Mucosa of gallbladder (tissue), 1 donor: ENCODE measurements at places on chromosomes 12 and 14. TPM values are rescaled to one million over a fixed set of nuclear protein-coding genes. Genes with fewer than 3 reads are reported as not detected.

GRCh38 chr12:2507814-2508213 lies 287.0 kb upstream of the FKBP4 start:
- DNase-seq, result no peak

- no peak for DNase-seq
Measured at GRCh38 chr12:31005256-31005943, 68.3 kb upstream of the DDX11 start.

DNA sequence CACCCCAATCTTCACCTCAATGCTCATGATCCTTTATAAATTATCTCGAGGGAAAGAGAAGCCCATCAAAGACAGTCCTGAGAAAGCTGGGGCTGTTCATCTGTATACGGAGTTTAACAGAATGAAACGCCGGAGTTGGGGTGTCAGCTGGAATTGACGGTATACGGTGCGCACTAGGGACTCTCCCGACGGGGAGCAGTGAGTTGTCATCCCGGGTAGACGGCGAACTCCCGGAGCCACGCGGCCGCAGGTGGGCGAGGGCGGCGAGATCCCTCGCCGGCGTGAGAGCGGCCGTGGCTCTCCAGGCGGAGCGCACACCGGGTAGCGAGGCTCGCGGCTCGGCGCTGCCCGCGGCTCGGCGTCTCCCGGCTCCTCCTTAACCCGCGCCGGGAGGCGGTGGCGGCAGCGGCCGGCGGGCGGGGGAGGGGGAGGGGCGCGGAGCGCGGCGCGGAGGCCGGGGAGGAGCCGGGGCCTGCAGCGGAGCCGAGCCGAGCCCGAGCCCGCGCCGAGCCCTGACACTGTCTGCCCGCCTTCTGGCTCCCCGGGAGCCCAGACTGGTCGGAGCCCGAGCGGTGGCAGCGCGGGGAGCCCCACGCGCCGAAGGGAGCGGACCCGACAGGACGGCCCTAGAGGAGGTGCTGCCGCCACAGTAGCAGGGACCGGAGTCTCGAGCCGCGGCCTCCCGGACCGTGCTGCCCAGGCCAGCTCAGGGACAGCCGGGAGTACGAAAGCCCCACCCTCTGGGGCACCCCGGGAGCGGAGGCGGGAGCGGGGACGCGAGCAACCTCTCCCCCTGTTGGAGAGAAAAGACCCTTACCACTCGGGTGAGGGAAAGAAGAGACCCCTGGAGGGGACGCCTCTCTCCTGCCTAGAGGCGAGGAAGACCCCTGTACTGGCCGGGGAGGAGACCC lies at the start of gene FOXJ2:
Gene FOXJ2 (plus strand): TSS at position 475 of the 911 bp plus-strand sequence. CDS start 7,117 bp downstream, outside the sequence.
- peak; percentile 80 for DNase-seq

PYGL gene
- 11.2 TPM for total RNA-seq

- no peak for DNase-seq
Measured at GRCh38 chr12:88634008-88634407, 53.7 kb upstream of the KITLG start.

GRCh38 chr12:122097927-122098756 lies 19.6 kb downstream of the MLXIP start:
- DNase-seq, result peak; percentile 91

EFS gene
- 10.8 TPM for total RNA-seq

GRCh38 chr14:22540811-22541360 lies 48.1 kb downstream of the DAD1 start:
- no peak for DNase-seq

COX8C gene
- total RNA-seq, result 0.43 TPM

DNA sequence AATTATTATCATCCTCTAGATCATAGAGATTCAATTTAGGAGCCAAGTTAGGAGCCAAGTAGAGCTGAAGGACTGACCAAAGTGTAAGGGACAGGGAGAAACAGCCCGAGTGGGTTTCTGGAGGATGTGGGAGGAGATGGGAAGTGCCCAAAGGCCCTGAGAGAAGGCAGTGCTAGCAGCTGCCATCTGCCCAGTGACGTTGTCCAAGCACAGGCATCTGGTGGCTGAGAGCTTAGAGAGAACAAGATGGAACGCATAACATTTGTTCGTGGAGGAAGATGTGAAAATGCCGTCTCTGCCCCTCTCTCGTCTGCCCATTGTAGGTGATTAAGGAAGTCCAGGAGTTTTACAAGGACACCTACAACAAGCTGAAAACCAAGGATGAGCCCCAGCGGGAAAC lies 34.7 kb downstream of the CD9 start:
- no peak for DNase-seq

DNA sequence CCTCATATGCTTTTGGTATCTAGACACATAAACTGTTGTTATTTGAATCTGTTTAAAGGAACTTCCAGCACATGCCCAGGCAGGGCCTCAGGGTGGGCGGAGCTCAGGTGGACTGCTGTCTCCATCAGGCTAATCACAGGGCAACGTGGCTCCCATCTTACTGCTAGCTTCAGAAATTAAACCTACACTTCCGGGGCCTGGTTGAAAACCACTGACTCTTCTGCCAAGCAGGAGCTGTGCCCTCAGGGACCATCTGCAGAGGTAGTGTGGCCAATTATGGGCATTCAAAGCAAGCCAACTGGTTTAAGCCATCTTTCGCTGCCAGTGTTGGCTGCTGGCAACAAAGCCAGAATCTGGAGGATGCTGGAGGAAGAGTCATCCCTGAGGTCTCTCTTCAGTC lies 97.5 kb downstream of the TMX1 start:
- DNase-seq, result no peak

TEX52 gene
- total RNA-seq, result not detected

DNA sequence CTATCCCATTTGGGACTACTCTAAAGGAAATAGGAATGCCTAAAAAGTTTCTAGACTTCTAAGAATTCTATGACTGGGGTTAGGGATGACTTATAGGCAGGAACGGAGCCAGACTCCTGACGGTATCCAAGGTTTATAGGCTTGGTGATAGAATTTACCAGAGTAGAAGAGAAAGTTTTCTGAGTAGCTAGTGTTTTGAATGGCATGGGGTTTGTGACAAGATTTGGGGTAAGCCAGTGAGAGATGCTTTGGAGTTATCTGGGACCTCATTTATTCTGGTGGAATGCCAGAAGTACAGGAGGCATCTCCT lies 444.6 kb downstream of the RAD51B start:
- DNase-seq, result no peak

PZP gene
- 0.12 TPM for total RNA-seq

IL26 gene
- not detected for total RNA-seq

EML1 gene
- 49.9 TPM for total RNA-seq

- no peak for DNase-seq
Measured at GRCh38 chr14:61475316-61475715, 153.9 kb downstream of the PRKCH start.

GRCh38 chr12:55676707-55677106 lies 31.0 kb downstream of the ITGA7 start:
- no peak for DNase-seq

NOVA1 gene
- total RNA-seq, result 18.7 TPM
